Naive thymus-derived CD4-positive, alpha-beta T cell (primary cell): ENCODE measurements at places on chromosomes 13 and 19.
A peak's percentile ranks its signal among the peaks of the same experiment; 100 is the strongest.

GRCh38 chr13:22214184-22214583 is 543.3 kb downstream of the FGF9 start:
- no peak for DNase-seq

DNA sequence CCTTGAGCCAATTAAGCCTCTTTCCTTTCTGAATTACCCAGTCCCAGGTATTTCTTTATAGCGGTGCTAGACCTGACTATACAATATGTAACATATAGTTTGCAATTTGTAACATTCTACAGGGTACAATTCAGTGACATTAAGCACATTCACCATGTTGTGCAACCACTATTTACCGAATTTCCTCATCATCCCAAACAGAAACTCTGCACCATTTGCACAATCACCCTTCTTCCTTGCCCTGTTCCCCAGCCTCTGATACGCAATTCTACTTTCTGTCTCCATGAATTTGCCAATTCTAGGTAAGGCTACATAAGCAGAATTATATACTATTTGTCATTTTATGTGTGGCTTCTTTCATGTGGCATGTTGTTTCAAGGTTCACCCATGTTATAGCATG is 13.7 kb upstream of the SIGLEC10 start:
- no peak for DNase-seq

- DNase-seq = peak; percentile 24
Observed at GRCh38 chr19:11421371-11422098, 2.4 kb upstream of the RGL3 start.

- DNase-seq = no peak
Observed at GRCh38 chr19:32450217-32450616, 44.6 kb downstream of the DPY19L3 start.

DNA sequence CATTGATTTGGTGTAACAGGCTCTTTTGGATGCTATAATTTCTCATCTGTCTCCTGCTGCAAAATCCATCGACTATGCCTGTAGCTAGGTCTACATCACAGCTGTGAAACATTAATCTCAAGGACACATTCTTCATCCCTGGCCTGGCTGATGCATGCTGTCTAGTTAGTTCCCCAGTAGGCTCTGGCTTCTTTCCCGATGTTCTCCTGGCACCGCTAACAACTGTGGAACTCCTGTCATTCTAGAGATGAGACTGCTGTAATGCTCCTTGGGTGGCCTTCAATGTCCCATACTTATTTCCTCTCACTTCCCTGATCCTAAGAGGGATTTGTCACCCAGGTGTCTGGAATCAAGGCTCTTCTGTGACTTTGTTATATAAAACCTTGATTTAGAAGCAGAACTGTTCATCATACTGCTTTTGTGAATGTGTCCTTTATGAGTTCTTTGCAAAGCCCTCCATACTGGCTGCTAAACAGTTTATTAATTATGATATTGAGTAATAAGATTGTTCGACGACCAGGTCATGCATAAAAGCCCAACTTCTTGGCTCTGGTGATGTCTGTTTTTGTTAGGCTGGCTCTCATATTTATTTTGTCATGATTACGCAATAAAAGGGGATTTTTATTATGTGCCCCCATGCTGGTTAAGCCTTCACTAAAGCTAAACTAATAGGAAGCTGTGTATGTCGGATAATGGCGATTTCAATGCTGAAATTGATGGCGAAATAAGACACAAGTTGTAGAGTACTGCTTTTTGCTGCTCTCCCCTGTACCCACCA is 227.5 kb downstream of the DCT start:
- no peak for DNase-seq
